ENCODE measurements at places on chromosomes 7 and 10.

GRCh38 chr10:607545-608185, 81.8 kb downstream of the DIP2C start:
- DNase-seq: no peak

GRCh38 chr10:116974456-116975005, 30.5 kb downstream of the SHTN1 start:
- no peak for DNase-seq

GRCh38 chr10:93695740-93696139, 6.7 kb downstream of the FRA10AC1 start:
- no peak for DNase-seq

DNA sequence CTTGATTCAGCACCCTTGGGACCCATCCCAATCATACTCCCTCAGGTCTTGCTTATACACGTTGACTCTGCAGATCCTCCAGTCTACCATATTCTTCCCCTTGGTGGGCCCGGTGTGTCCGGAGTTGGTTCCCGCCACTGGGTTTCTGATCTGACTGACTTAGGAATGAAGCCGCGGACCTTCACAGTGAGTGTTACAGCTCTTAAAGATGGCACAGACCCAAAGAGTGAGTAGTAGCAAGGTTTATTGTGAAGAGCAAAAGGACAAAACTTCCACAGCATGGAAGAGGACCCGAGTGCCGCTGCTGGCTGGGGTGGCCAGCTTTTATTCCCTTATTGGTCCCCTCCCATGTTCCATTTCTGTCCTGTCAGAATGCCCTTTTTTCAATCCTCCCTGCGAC, 5.9 kb upstream of the GDF10 start:
- DNase-seq: no peak

GRCh38 chr7:15848362-15848761, 161.9 kb upstream of the MEOX2 start:
- no peak for DNase-seq

- no peak for DNase-seq
Measured at GRCh38 chr10:129521161-129522025, 54.4 kb downstream of the MGMT start.

- no peak for DNase-seq
Measured at GRCh38 chr7:69937097-69937496, 338.8 kb downstream of the AUTS2 start.

DNA sequence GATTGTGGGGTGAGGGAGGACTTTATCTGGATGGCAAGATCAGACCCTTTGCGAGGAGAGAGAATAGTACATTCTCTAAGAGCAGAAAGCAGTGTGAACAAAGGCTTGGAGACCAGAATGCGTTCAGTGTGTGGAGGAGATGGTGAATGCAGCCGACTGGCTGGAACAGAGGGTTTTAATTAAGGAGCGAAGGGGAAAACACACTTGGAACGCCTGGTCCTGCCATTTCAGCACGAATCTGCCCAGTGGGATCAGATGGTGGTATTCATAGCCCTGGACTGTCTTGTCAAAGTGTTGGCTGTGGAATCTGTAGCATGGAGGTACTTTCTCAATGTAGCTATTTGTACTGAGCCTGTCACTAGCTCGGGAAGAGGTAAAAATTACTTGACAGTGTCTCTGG, 260.9 kb downstream of the SLC25A13 start:
- DNase-seq: no peak

- DNase-seq: no peak
Measured at GRCh38 chr7:102064361-102065025, 222.2 kb upstream of the SH2B2 start.

- no peak for DNase-seq
Measured at GRCh38 chr10:110016039-110016438, 8.3 kb downstream of the ADD3 start.

DNA sequence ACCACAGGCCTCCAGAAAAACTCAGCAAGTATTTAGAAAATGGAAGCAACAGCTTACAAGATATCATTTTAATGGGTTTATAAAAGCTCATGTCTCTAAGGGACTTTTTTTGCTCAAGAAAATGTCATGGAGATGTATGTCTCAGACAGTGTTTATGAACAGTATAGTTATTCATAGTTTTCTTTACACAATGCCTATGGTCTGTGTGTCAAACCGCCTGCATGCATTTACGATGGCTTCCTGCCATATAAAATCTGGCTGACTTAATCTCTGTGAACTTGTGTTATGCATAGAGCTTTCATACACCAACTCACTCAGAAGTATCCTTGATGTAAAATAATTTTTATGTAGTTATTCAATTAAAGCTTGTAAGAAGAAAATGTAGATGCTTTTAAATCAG, 1314.2 kb upstream of the LRRTM3 start:
- DNase-seq: no peak

DNA sequence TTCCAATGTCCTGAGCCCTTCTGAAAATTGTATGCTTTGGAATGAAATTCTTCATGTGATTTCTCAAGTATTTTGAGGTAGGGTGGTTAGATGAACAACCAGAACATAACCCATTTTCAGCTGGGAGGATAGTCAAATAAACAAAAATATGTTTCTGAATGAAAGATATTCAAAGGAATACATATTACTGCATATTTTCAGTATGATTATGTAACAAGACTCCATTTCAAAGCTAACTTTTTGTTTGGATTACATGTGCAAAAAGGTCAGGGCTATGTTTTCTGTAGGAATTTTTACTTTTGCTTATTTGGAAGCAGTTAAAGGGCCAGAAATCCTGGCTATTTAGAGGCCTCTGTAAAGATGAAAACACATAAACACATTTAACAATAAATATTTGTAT, 27.7 kb downstream of the CDK6 start:
- DNase-seq: no peak

GRCh38 chr10:12041766-12042408, 722 bp downstream of the UPF2 start:
- DNase-seq: no peak

Measured in activated CD4-positive, CD25-positive, alpha-beta regulatory T cell treated with anti-CD3 and anti-CD28 coated beads, Interleukin-2, amount 50 U/mL, for 72 hours (primary cell).